ENCODE measurements at places on chromosomes 7 and 10.

DNA sequence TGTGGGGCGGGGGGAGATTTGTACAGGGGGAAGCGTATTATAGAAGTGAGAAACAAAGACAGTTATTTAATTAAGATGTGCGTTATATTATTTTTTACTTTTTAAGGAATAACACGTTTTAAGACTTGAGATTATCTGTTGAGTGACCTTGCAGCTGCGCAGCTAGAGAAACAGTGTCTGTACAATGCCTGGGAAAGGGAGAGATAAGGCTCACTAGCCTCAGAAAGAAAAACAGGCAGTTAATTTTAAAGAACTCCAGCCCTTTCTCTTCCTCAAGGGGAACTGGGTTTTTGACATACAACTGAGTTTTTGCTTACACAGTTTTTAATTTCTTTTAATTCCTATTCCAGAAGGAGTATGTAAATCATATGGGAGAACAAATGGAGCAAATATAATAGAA is 50.7 kb downstream of the LMBR1 start:
- DNase-seq: no peak

DNA sequence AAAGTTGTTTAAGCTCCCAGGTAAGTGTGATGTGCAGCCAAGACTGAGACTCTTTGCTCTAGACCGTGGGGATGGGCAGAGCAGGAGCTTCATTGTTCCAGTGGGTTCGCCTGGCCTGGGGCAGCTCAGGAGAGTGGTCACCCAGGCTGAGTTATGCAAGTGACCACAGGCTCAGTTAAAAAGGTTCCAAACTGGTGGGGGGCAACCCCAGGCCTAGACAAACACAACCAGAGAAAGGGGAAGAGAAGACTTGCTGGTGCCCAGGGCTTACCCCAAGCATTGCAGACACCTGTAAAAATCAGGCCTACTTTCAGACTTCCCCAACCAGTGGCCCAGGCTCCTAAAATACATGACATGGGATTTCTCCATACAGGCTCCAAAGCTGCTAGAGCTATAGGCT is 21.6 kb downstream of the CREB3L2 start:
- DNase-seq: no peak

GRCh38 chr10:117590101-117590875 is 47.7 kb downstream of the EMX2 start:
- DNase-seq: no peak

DNA sequence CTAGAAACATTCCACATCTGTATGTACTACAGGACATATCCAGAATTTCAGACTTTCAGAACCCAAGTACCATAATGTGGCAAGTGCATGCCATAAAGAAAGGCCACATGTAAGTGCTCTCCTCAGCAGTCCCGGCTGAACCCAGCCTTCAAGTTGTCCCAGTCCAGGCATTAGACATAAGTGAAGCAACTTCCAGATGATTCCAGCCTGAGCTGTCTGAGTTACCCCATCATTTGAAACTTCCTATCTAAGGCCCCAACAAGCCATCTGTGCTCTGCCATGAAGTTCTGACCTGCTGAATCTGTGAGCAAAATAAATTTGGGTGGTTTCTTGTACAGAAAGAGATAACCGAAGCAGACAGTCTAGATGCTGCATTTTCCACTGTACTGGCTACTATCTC is 218.8 kb downstream of the IPMK start:
- no peak for DNase-seq

DNA sequence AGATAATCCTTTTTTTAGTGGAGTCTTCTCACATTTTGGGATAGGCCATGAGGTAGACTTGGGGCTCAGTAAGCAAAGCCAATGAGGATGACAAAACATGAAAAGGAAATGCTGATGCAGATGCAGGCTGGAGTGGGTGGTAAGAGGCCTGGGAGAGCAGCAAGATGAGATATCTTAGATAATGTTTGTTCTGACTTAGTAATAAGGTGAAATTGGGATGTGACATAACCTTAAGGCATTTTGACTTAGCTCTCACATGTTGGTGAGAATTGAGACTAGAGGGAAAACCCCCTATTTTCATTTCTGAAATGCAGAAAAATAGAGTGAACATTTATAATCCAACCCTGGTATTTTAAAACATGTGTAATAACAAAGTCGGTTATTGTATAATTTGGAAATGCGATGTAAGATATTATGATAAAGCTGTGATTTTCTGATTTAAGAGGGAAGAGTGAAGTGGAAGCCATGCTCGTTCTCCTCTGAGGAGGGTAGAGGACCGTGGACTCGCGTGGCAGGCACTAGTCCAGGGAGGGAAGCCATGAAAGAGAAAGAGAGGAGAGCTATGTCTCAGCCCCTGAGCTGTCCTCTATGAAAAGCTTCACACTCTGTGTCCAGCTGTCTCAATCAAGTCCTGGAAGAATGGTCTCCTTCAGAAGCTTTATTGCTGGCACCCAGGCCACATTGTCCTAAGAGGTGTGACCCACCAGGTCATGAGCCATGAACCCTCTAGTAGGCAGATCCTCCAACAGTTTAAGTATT is 57.3 kb downstream of the ST7 start:
- no peak for DNase-seq

- DNase-seq: no peak
These were observed 197.2 kb downstream of the REEP3 start for GRCh38 chr10:63718421-63718820.

Measured in smooth muscle cell of the brain vasculature (primary cell).